ENCODE measurements at places on chromosomes 6 and 20. TPM values are rescaled to one million over a fixed set of nuclear protein-coding genes. Genes with fewer than 3 reads are reported as not detected.

Gene DHX35
- 31.2 TPM for total RNA-seq

Gene CCN2
- 39.1 TPM for total RNA-seq

Gene TAP1
- 45.6 TPM for total RNA-seq

Gene NMBR
- total RNA-seq = 2.2 TPM

Gene TSPO2
- total RNA-seq = not detected

Gene MYCT1
- 3.4 TPM for total RNA-seq

Gene IFT52
- total RNA-seq = 57.1 TPM

Gene SYTL3
- 11.0 TPM for total RNA-seq

- no peak overlapping the region for H3K4me3 ChIP-seq
- no peaks in the 10 kb centered on the region for H3K36me3 ChIP-seq
- no peak overlapping the region for H3K27ac ChIP-seq
- no peaks in the 10 kb centered on the region for H3K27me3 ChIP-seq
- no peaks in the 10 kb centered on the region for H3K4me1 ChIP-seq
These were observed 229.6 kb downstream of the FOXC1 start for GRCh38 chr6:1839361-1839760.

DNA sequence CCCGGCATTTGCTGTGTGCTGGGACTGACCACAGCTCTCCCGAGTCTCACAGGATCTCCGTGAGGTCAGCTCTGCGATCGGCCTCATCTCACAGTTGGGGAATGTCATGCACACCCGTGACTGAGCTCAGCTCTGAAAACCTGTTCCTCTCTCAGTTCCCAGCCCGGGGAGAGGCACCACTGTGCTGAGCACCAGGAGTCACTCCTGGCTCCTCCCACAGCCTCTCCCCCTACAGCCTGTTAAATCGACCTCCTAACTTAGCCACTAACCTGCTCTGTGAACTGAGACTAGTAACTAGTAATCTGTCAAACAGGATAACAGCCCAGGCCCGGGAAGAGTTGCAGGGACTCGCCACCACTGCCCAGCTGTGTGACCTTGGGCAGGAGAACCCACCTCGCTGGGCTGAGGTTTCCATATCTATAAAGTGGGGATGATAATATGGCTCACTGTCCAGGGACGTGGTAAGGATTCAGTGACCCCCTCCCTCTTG lies 20.1 kb upstream of the NOL4L start:
- no peak overlapping the region for H3K27ac ChIP-seq
- H3K36me3 ChIP-seq = no peaks in the 10 kb centered on the region
- H3K4me1 ChIP-seq = peaks cover 7% of the 10 kb centered on the region
- no peaks in the 10 kb centered on the region for H3K27me3 ChIP-seq
- H3K4me3 ChIP-seq = no peak overlapping the region
- peak; percentile 54 for DNase-seq

- no peaks in the 10 kb centered on the region for H3K36me3 ChIP-seq
- no peak overlapping the region for H3K4me3 ChIP-seq
- H3K27ac ChIP-seq = no peak overlapping the region
These were observed 83.4 kb upstream of the BMP5 start for GRCh38 chr6:55958790-55959189.

DNA sequence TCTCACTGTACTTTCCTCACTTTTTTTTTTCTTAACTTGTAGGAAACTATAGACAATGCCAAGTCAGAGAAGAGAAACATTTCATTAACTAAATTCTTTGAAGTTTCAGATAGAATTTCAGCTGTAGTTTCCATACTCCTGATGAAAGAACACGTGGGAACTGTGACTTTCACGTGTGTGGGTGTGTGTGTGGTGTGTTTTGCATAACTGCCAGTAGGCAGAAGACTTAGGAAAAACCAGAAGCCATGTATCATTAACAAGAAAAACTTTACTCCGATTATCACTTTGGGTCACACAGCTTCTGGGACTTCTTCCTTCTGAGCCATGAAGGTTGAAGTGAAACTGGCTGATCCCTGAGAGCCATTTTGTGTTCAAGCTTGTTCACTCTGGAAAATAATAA lies 483.3 kb downstream of the TFAP2B start:
- no peaks in the 10 kb centered on the region for H3K27me3 ChIP-seq
- no peaks in the 10 kb centered on the region for H3K36me3 ChIP-seq

GRCh38 chr6:131660195-131660594 lies 23.1 kb downstream of the ENPP3 start:
- H3K27me3 ChIP-seq = no peaks in the 10 kb centered on the region
- no peaks in the 10 kb centered on the region for H3K4me1 ChIP-seq
- no peaks in the 10 kb centered on the region for H3K36me3 ChIP-seq
- no peak for DNase-seq
- H3K27ac ChIP-seq = no peak overlapping the region

GRCh38 chr6:5220443-5220842 lies 40.3 kb downstream of the LYRM4 start:
- DNase-seq = no peak
- no peak overlapping the region for H3K4me3 ChIP-seq
- H3K36me3 ChIP-seq = no peaks in the 10 kb centered on the region
- H3K27ac ChIP-seq = no peak overlapping the region
- no peaks in the 10 kb centered on the region for H3K27me3 ChIP-seq
- no peaks in the 10 kb centered on the region for H3K4me1 ChIP-seq

DNA sequence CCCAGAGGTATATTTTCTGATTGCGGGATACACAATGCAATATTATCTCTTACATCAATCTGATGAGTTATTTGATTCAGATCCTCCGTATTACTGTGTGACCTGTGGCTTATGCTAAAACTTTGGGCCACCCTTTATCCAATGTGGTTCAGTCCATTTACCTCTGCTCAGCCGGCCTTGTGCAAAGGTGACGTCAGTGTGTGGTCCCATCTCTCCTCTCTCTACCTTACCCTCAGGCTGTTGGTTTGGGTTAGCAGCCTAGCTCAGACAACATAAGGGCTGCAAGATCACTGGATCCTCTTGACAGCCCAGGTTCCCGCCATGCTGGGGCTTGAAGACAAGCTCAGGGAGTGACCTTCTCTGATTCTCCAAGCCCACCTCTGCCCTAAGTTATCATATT lies 33.0 kb downstream of the SNHG17 start:
- no peak overlapping the region for H3K27ac ChIP-seq
- no peaks in the 10 kb centered on the region for H3K36me3 ChIP-seq
- no peaks in the 10 kb centered on the region for H3K27me3 ChIP-seq

- no peak overlapping the region for H3K4me3 ChIP-seq
- H3K4me1 ChIP-seq = no peaks in the 10 kb centered on the region
- no peaks in the 10 kb centered on the region for H3K27me3 ChIP-seq
- no peaks in the 10 kb centered on the region for H3K36me3 ChIP-seq
- DNase-seq = no peak
These were observed 34.9 kb upstream of the LOC128125822 start for GRCh38 chr6:63537201-63537958.

DNA sequence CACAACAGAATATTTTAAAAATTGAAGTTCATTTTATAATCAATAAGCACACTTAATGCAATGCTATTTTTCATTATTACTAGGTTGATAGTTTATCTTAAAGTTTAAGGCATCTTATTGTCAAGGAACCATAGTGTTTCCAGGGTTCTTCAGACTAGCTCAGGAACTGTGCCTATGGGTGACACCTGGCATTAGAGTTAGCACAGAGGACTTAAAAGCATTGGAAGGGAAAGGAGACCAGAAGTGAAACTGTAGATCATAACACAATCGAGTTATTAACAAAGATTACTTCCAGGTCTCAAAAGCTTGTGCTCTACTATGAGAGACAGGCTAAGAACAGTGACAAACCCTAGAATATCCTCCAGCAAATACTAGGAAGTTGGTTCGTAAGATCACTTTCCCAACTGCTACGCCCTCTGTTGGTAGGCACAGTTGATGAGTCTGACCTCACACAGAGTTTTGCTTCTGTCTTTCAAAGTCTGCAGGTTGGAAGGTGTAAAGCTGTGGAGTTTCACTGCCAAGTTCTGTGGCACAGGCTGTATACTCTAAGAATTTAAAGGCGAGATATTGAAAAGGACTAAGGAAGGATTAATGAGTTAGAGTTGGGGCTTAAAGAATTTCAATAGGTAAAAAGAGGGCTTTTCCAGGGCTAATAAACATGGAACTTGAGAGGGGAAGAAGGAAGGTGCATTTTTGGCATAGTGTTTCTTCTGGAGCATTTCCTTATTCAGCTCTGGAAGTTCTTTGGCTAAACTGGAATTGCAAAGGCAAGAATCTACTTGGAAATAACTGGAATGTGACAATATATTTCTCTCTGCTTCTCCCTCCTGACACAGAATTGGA lies 531.3 kb upstream of the JAG1 start:
- no peak overlapping the region for H3K4me3 ChIP-seq
- H3K36me3 ChIP-seq = no peaks in the 10 kb centered on the region
- no peaks in the 10 kb centered on the region for H3K4me1 ChIP-seq
- peak; percentile 71 for DNase-seq
- H3K27ac ChIP-seq = no peak overlapping the region

- no peaks in the 10 kb centered on the region for H3K27me3 ChIP-seq
- H3K4me3 ChIP-seq = no peak overlapping the region
- no peak for DNase-seq
- peaks cover 6% of the 10 kb centered on the region for H3K4me1 ChIP-seq
- no peaks in the 10 kb centered on the region for H3K36me3 ChIP-seq
- H3K27ac ChIP-seq = no peak overlapping the region
These were observed 5.9 kb upstream of the PTPN1 start for GRCh38 chr20:50504231-50504823.

DNA sequence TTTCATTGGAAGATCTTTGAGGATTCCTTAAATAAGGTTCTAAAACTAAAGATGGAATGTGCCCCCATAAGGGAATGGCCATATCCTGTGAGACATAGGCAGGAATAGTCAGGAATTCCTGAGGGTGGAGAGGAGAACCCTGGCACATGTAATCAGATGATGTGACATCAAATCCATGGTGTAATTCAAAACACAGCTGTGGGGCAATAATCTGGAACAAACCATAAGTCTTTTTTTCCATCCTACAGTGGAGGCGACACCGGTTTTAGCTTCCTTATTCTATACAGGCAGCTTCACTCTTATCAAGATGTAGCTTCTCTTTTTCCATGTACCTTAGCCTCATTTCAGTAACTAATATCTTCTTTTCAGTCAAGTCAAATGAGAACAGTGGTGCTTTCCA lies 133.6 kb upstream of the CITED2 start:
- H3K4me1 ChIP-seq = no peaks in the 10 kb centered on the region
- no peaks in the 10 kb centered on the region for H3K36me3 ChIP-seq
- no peak overlapping the region for H3K4me3 ChIP-seq
- H3K27ac ChIP-seq = no peak overlapping the region

GRCh38 chr20:19791887-19792286 lies 33.8 kb downstream of the RIN2 start:
- no peaks in the 10 kb centered on the region for H3K27me3 ChIP-seq
- DNase-seq = no peak
- H3K36me3 ChIP-seq = no peaks in the 10 kb centered on the region
- no peak overlapping the region for H3K4me3 ChIP-seq

DNA sequence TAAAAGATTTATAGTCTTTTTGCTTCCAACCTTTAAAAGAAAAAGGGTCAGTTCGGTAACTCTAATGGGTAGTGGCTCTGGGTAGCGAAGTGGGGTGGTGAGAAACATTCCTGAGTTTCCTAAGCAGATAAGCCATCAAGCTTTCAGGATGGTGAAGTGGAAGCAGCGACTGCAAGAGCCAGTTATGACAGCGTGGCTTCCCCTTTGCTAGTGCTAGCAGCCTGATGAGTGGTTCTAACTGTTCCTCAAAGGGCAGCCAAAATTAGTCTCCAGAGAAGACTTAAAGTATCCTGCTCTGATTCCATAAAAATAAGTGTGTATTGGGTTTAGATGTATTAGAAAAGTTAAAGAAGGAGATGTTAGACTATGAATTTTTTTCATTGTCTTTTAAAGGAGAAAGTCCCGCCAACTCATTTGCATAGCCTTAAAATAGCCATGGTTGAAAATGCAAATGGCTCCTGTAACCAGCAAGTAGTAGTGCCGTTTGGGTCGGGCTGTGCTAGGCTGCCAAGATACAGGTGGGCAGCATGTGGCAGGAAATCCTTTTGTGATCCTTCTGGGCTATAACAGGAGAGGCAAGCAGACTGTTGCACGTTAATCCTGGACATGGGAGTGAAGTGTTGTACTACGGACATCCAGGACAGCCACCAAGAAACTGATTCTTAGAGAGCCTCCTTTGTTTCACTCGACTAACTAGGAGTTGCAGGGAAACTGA lies 18.0 kb downstream of the ELOVL2 start:
- H3K4me1 ChIP-seq = peaks cover 11% of the 10 kb centered on the region
- H3K36me3 ChIP-seq = no peaks in the 10 kb centered on the region
- H3K27me3 ChIP-seq = no peaks in the 10 kb centered on the region

GRCh38 chr6:145451029-145451428 lies 284.3 kb downstream of the EPM2A start:
- H3K27me3 ChIP-seq = no peaks in the 10 kb centered on the region
- H3K36me3 ChIP-seq = no peaks in the 10 kb centered on the region
- no peak overlapping the region for H3K4me3 ChIP-seq
- DNase-seq = no peak
- H3K4me1 ChIP-seq = no peaks in the 10 kb centered on the region

GRCh38 chr20:22582964-22583772 lies 1.2 kb downstream of the FOXA2 start:
- no peak overlapping the region for H3K27ac ChIP-seq
- no peak overlapping the region for H3K4me3 ChIP-seq
- no peaks in the 10 kb centered on the region for H3K36me3 ChIP-seq
- no peak for DNase-seq
- peaks cover 7% of the 10 kb centered on the region for H3K4me1 ChIP-seq

GRCh38 chr6:106363401-106364138 lies 3.1 kb downstream of the CRYBG1 start:
- H3K27me3 ChIP-seq = no peaks in the 10 kb centered on the region
- no peak overlapping the region for H3K4me3 ChIP-seq
- no peaks in the 10 kb centered on the region for H3K36me3 ChIP-seq
- no peaks in the 10 kb centered on the region for H3K4me1 ChIP-seq

GRCh38 chr6:33277663-33278391 lies 904 bp downstream of the B3GALT4 start:
- DNase-seq = no peak
- peak overlapping the region; percentile 87 for H3K27ac ChIP-seq
- H3K4me1 ChIP-seq = peaks cover 25% of the 10 kb centered on the region
- H3K4me3 ChIP-seq = peak overlapping the region; percentile 81
- no peaks in the 10 kb centered on the region for H3K36me3 ChIP-seq

DNA sequence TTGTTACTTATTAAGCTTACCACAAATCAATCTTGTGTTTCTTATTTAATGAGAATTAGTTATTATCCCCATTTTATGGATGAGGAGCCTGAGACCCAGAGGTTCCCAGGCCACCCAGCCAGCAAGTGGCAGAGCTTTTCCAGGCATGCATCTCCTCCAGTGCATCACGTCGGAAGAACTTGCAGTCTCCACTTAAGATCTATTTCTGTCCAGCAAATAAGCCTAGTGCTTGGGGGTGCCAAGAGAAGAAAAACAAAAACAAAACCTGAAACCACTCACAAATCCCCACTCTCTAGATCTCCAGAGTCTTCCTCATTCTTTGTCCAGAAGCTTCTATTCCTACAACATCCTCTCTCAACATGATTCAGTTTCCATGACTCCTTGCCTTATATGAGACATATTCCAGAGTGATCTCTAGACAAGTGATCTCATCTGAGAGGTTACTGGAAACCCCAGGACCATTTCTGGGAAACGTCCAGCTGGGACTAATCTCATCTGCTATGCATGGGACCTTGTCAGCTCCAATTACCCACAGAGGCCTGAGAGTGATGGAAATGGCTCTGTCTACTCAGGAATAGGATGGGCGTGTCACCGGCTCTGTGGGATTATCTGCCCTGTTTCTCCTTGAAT lies 4.1 kb downstream of the GUCA1B start:
- H3K27ac ChIP-seq = no peak overlapping the region
- no peak for DNase-seq
- no peaks in the 10 kb centered on the region for H3K27me3 ChIP-seq

GRCh38 chr6:94254689-94255088 lies 835.3 kb upstream of the EPHA7 start:
- H3K27me3 ChIP-seq = no peaks in the 10 kb centered on the region
- no peaks in the 10 kb centered on the region for H3K36me3 ChIP-seq
- H3K27ac ChIP-seq = no peak overlapping the region

GRCh38 chr20:60473211-60473610 lies 515.0 kb downstream of the CDH26 start:
- no peak overlapping the region for H3K27ac ChIP-seq
- no peaks in the 10 kb centered on the region for H3K36me3 ChIP-seq
- no peaks in the 10 kb centered on the region for H3K27me3 ChIP-seq
- H3K4me1 ChIP-seq = no peaks in the 10 kb centered on the region
- H3K4me3 ChIP-seq = no peak overlapping the region
